NCI-H460 (cell line): ENCODE measurements at places on chromosomes 2 and 18.
A peak's percentile ranks its signal among the peaks of the same experiment; 100 is the strongest.

GRCh38 chr2:234676109-234676782 lies 179.4 kb upstream of the ARL4C start:
- no peak for DNase-seq

GRCh38 chr18:79936641-79937040 lies 14.8 kb downstream of the SLC66A2 start:
- DNase-seq, result no peak

DNA sequence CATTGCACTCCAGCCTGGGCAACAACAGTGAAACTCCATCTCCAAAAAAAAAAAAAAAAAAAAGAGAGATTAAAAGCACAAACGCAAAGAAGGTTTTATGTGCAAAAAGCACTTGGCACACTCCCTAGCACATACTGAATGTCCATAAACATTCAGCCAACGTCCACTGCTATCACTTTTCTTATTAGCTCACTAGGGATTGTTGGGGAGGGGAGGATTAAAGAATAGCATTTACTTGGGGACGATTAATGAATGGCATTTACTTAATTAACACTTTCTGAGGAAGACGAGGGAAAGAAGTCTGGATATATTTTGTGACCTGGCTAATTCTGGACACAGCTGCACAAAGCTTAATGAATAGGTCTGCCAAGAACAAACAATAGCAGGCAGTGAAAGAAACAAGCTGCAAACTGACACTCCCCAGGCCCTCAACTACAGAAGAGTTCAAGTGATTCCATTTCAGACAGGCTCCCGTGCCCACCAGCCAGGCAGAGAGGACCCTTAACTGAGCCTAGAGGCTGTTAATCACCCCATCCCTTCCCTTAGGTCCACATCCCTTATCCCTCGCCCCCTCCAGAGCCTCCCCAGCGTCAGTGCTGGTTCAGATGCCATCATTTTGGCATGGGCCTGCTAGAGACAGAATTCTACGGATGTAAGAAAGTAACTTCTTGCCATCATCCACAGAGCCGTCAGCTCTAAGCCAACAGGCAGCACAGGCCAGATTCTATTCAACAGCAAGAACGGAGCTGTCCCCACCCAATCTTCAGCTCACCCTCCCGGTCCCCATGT lies 7.4 kb downstream of the CYB5A start:
- DNase-seq, result no peak

DNA sequence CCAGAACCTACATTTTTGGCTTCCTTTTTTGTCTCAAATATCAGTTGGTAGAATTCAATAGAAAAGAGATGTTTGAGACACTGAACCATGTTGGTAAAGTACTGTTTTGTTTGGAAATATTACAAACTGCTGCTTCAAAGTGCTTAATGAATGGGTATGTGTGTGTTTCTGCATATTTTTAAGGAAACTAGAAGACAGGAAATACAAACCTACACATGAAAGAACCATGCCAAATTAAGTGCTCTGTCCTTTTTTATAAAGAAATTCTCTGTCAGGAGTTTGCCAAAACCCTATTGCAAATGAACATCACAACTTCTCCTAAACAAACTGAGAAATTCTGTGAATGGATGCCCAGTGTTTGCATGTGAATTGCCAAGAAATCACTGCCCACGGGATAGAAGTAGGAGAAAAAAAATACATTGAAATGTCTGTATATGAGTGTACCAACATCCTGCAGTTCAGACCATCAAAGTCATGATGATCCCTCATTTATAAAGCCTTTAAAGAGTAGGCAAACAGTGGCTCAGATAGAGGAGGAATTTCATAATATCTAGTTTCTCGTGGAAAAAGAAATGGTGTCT lies 69.6 kb upstream of the RND3 start:
- DNase-seq, result no peak

GRCh38 chr2:173149491-173149890 lies 73.8 kb downstream of the MAP3K20 start:
- no peak for DNase-seq

GRCh38 chr18:71485611-71486010 lies 1058.5 kb downstream of the CBLN2 start:
- DNase-seq, result peak; percentile 1

GRCh38 chr2:9753276-9753600 lies 90.0 kb upstream of the TAF1B start:
- peak; percentile 62 for DNase-seq

DNA sequence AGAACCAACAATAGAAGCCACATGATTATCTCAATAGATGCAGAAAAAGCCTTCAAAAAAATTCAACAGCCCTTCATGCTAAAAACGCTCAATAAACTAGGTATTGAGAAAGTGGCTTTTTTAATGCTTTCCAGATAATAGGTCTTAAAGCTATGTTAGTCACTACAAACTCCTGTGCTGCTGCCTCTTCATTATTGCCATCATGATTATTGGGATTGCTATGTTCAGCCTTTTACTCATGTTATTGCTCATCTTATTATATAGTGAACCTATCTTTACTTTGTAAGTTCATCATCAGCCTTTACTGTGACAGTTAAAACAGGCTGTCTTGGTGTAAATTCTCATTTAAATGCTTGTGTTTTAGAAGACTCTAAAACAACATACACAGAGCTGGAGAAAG lies 1557.2 kb upstream of the ZEB2 start:
- DNase-seq, result no peak

- no peak for DNase-seq
Measured at GRCh38 chr2:199025146-199025545, 432.6 kb downstream of the SATB2 start.

- DNase-seq, result no peak
Measured at GRCh38 chr2:22377268-22377667, 1007.7 kb upstream of the KLHL29 start.
